NCI-H460 (cell line): ENCODE measurements at places on chromosomes 4 and X.
A peak's percentile ranks its signal among the peaks of the same experiment; 100 is the strongest.

- DNase-seq, result no peak
Measured at GRCh38 chr4:23878912-23879732, 10.7 kb downstream of the PPARGC1A start.

- DNase-seq, result no peak
Measured at GRCh38 chr4:5957076-5957475, 61.2 kb downstream of the C4orf50 start.

GRCh38 chrX:119089619-119090018, 16.8 kb downstream of the CT47C1 start:
- no peak for DNase-seq

DNA sequence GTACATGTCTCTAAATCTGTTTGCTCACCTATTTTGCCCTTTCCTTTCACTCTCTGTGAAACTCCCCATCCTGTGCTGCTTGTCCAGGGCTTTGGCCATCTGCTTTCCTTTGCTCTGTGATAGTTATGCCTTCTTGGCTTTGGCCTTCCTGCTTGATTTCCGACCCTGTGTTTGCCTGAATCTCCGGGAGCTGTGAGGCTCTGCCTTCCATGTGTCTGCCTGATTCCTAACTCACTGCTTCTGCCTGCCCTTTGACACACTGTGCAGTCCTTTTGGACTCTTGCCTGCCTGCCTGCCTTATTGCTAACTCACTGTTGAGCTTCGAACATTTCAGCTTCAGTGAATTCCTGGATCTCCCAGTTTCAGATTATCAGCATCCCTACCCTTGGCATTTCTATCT, 143.1 kb downstream of the C4orf33 start:
- DNase-seq, result no peak

- DNase-seq, result peak; percentile 76
Measured at GRCh38 chr4:121873604-121874003, 3.3 kb upstream of the BBS7 start.

DNA sequence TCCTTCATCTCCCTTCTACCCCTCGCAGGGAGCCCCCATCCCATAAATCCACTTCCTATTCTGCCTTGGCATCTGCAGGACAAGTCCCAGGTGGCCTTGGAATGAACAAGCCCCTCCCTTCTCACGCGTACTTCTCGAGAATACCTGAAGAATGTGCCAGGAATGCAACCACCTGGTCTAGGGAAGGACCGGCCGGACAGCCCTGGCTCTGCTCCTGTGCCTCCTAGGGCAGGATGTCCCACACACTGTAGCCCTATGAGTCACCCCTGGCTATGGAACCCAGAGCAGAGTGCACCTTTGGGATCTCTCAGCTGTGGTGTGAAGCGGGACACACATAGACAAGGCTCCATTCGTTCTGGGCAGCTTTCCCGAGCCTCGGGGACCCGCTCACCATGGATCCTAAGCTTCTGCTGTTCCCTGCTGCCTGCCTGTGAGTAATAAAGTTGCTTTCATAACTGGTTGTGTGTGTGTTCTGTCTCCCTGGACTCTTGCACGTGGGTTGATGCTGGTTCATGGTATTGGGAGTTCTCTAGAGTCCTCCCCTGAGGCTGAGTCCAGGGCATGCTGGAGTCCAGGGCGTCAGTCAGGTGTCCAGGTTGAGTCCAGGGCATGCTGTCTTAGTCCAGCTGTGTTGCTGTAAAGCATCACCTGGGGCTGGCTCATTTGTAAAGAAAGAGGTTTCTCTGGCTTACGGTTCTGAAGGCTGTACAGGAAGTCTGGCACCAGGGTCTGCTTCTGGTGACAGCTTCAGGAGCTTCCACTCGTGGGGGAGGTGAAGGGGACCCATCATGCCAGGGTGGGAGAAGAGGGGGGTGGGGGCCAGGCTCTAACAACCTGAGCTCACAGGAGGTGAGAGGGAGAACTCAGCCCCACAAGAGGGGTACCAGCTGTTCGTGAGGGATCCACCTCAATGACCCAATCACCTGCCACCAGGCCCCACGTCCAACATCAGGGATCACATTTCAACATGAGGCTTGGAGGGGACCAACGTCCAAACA, 7.4 kb upstream of the PDE6B start:
- no peak for DNase-seq

DNA sequence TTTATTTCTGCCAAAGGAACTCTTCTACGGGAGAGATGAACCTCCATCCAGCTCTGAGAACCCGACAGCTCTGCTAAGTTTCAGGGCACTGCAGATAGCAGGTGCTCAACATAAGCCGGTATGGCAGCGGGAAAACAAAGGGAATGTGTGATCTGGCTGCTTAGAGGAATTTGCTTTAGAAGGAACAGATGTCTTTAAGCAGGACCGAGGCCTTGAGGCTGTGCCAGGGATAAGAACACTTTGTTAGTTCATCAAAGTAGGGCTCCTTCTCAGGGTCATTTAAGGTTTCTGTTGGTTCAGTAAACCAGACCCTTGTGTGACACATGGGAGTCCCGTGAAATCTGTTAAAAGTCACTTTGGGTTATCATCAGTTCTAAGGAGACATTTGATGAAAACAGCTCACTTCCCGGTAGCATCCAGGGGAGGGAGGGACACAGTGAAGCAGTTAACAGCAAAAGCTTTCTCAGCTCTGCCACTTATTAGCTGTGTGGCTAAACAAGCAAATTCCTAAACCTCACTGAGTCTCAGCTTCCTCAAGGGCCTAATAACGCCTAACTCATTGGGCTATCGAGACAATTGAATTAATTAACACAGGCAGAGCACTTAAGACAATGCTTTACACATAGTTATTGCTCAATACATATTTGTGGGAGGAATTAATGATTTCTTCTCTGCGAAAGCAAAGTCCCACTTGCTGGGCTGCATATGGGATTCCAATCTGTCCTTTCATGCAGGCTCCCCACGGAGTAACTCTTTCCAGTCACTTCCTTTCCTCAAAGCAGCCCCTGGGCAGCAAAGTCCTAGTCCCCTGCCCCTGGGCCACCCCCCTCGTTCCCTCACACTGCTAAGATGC, 2.9 kb upstream of the FTSJ1 start:
- DNase-seq, result no peak

DNA sequence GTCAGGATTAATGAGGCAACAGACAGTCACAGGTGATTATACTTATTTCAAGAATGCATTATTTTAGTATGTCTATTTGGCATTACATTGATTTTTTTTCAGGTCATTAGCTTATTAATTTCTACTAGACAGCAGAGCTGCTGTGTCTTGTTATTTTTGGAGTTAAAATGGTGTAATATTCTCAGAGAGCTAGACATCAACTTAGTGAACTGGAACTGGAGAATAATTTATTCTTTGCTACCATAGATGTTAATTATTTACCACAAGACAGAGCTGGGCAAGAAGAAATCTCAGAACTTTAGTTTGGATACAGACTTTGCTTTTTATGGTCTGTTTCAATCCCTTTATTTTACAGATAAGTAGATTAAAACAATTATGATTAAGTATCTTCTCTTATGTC, 10.2 kb upstream of the HPGD start:
- DNase-seq, result no peak

- no peak for DNase-seq
Measured at GRCh38 chrX:46904626-46905025, 7.6 kb upstream of the JADE3 start.

- DNase-seq, result no peak
Measured at GRCh38 chr4:106165351-106166010, 150.5 kb downstream of the TBCK start.

DNA sequence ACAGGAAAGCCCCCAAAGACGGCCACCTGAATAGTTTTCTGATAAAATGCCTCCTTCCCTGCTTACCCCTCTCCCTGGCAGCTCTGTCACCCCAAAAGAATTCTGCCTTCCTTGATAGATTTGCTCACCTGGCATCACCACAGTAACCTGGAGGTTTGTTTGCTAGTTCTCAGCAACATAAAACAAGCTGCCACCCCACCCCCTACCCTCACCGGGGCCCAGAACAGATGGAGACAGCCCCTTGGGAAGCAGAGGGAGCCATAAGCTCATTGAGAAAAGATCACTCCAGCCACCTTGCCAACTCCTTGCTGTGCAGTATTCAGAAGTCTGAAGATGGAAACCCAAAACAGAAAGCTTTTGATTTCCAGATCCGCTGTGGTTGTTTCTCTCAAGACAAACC, 108.6 kb downstream of the DHX15 start:
- DNase-seq, result no peak

- no peak for DNase-seq
Measured at GRCh38 chrX:146581981-146582712, 227.4 kb upstream of the CXorf51B start.

GRCh38 chr4:211033-211511, 86.8 kb downstream of the ZNF718 start:
- no peak for DNase-seq

DNA sequence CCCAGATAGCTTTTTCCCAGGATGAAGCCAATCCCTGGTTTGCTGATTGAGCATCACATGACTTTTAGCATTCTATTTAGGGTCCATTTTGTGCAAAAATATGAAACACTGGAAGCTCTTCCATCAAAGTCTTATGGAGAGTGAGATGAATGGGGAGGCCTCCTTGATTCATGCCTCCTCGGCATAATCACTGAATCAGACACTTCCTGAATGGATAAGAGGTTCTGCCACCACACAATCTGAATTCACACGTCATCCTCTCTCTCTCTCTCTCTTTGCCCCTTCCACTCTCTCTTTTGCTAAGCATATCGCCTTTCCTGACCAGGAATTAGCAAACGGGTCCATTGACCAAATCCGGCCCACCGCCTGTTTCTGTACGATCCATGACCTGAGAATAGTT, 68.7 kb downstream of the CRMP1 start:
- no peak for DNase-seq

- no peak for DNase-seq
Measured at GRCh38 chr4:158046345-158046744, 126.5 kb downstream of the GASK1B start.

DNA sequence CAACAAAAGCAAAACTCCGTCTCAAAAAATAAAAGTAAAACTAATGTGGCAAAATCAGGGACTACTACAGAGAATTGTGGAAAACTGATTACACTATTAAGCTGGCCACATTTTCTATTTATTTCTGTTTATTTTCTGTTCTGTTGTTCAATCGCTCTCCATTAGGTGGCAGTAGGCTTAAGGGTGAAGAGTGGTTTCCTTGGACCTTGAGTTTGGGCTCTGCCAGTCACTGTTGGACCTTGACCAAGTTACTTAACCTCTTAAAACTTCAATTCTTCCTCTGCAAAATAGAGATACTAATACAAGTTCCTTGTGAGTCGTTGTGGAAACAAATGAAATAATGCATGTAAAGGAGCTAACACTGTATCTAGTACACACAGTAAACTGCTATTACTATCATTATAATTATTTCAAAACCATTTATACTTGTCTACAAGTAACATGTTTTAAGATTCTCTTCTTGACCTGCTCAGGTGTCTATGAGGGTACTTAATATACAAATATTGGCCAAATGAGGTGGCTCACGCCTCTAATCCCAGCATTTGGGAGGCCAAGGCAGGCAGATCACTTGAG, 15.2 kb downstream of the HSD17B11 start:
- peak; percentile 28 for DNase-seq

GRCh38 chr4:153634738-153635353, 49.2 kb upstream of the TLR2 start:
- DNase-seq, result peak; percentile 8

GRCh38 chrX:1833656-1834360, 218.9 kb downstream of the ASMT start:
- no peak for DNase-seq

- no peak for DNase-seq
Measured at GRCh38 chrX:149572743-149573142, 14.5 kb downstream of the MAGEA9B start.
